PC-9 (cell line): ENCODE measurements at places on chromosomes 12 and 14. TPM values are rescaled to one million over a fixed set of nuclear protein-coding genes. Genes with fewer than 3 reads are reported as not detected.

GRCh38 chr14:106585692-106586091 is 1059.3 kb downstream of the TMEM121 start:
- DNase-seq = no peak
- no peaks in the 10 kb centered on the region for H3K4me1 ChIP-seq
- no peaks in the 10 kb centered on the region for H3K36me3 ChIP-seq
- no peak overlapping the region for H3K4me3 ChIP-seq
- no peak overlapping the region for H3K27ac ChIP-seq

GRCh38 chr14:77457522-77458248 is at the start of the genes AHSA1 and VIPAS39:
TSS of gene AHSA1 (plus strand) at chr14:77458093. CDS start at chr14:77458190, 97 bp downstream.
TSS of gene VIPAS39 (minus strand) at chr14:77457601. CDS start at chr14:77454102, 3,499 bp downstream.
- no peaks in the 10 kb centered on the region for H3K27me3 ChIP-seq
- H3K4me3 ChIP-seq = peak within 1 kb of the TSS; percentile 73
- H3K36me3 ChIP-seq = peaks cover 39% of the 10 kb centered on the region
- peak within 1 kb of the TSS; percentile 80 for H3K27ac ChIP-seq
- peak; percentile 100 for DNase-seq
- H3K4me1 ChIP-seq = peaks cover 20% of the 10 kb centered on the region

- DNase-seq = no peak
- H3K4me1 ChIP-seq = no peaks in the 10 kb centered on the region
- no peak overlapping the region for H3K27ac ChIP-seq
Observed at GRCh38 chr14:102805371-102805891, 28.2 kb downstream of the TRAF3 start.

DNA sequence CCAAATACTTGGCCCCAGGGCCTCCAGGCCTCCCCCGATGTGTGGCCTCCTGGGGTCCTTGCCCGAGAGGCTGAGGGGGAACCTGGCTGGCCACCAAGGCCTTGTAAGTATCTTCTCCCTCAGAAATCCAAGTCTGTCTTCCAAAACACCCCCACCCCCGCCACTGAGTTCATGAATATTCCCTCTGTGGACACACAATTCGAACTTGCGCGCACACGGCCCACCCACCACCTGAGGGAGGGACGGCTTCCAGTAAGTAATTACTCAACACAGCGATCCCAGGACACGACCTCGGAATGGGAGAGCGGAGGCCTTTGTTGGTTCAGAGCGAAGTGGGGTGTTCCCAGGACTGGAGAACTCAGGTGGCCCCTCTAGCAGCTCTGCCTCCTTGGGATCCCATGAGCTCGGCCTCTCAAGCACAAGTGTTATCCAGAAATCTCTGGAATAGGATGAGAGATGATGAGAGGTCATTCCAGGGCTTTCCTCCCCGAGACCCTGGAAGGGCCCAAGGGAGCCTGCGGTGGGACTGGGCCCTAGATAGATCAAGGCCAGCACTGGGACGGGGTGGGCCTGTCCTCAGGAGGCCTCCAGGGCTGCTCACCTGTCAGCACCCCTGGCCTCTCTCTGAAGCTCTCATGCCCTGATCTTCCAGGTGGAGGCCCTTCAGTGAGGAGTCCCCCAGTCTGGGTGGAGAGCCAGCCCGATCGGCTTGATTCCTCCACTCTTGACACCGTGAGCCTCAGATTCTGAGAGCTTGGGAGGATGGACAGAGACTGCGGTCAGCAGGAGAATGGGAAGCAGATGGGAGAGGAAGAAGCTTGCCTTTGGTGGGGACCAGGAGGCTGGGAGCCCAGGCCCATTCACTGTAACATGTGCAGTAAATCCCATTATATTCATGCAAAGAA is 219.0 kb upstream of the RTL1 start:
- no peak overlapping the region for H3K4me3 ChIP-seq
- H3K27ac ChIP-seq = no peak overlapping the region
- H3K4me1 ChIP-seq = no peaks in the 10 kb centered on the region

DNA sequence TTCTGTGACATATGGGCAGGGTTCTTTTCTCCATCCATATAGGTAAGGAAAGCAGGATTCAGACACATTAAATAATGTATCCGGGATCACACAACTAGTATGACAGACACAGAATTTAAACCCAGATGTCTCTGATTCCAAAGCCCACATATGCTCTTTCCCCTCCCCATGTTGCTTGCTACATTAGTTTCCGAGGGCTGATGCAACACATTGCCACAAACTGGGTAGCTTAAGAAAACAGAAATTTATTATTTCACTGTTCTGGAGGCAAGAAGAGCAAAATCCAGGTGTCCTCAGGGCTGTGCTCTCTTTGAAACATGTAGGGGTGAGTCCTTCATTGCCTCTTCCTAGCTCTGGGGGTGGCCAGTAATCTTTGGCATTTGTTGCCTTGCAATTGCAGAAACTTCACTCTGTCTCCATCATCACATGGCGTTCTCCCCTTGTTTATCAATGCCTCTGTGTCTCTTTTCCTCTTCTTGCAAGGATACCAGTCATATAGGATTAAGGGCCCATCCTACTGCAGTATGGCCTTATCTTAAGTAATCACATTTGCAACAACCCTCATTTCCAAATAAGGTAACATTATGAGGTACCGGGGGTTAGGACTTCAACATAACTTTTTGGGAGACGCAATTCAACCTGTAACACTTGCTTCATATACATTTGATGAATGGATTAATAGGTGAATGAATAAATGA is 83.0 kb upstream of the CCND2 start:
- H3K36me3 ChIP-seq = no peaks in the 10 kb centered on the region
- peaks cover 63% of the 10 kb centered on the region for H3K27me3 ChIP-seq
- H3K4me3 ChIP-seq = no peak overlapping the region
- H3K4me1 ChIP-seq = no peaks in the 10 kb centered on the region
- no peak for DNase-seq

GRCh38 chr12:44976246-44976645 is 74.7 kb downstream of the DBX2 start:
- H3K36me3 ChIP-seq = no peaks in the 10 kb centered on the region
- no peak overlapping the region for H3K4me3 ChIP-seq
- H3K4me1 ChIP-seq = no peaks in the 10 kb centered on the region
- H3K27ac ChIP-seq = no peak overlapping the region
- DNase-seq = no peak
- no peaks in the 10 kb centered on the region for H3K27me3 ChIP-seq

DNA sequence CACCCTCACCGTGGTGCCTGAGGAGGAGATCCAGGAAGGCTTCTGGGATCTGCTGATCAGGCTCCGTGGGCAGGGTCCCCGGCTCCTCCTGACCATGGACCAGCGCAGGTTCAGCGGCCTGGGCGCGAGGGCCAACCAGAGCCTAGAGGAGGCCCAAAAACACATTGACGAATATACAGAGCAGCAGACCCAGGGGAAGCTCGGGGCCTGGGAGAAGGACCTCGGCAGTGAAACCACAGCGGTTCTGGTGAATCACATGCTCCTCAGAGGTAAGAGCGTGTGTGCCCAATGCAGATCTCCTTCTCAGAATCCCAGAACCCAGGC is 29.4 kb downstream of the SERPINA3 start:
- DNase-seq = no peak
- H3K27me3 ChIP-seq = no peaks in the 10 kb centered on the region
- H3K27ac ChIP-seq = no peak overlapping the region
- H3K36me3 ChIP-seq = no peaks in the 10 kb centered on the region

- no peak overlapping the region for H3K27ac ChIP-seq
- no peaks in the 10 kb centered on the region for H3K36me3 ChIP-seq
- no peak for DNase-seq
- H3K4me1 ChIP-seq = no peaks in the 10 kb centered on the region
- H3K4me3 ChIP-seq = no peak overlapping the region
Observed at GRCh38 chr12:126742241-126742641, 1524.7 kb upstream of the TMEM132C start.

DNA sequence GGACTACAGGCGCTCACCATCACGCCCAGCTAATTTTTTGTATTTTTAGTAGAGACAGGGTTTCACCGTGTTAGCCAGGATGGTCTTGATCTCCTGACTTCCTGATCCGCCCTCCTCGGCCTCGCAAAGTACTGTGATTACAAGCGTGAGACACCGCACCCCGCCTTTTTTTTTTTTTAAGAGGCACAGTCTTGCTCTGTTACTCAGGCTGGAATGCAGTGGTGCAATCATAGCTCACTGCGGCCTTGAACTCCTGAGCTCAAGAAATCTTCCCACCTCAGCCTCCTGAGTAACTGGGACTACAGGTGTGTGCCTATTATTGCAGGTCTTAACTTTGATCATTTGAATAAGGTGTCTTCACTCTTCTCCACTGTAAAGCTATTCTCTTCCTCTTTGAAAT is 5.3 kb upstream of the GLTP start:
- peaks cover 82% of the 10 kb centered on the region for H3K4me1 ChIP-seq
- no peak overlapping the region for H3K4me3 ChIP-seq
- no peaks in the 10 kb centered on the region for H3K27me3 ChIP-seq
- H3K27ac ChIP-seq = peak overlapping the region; percentile 56
- peak; percentile 38 for DNase-seq

DNA sequence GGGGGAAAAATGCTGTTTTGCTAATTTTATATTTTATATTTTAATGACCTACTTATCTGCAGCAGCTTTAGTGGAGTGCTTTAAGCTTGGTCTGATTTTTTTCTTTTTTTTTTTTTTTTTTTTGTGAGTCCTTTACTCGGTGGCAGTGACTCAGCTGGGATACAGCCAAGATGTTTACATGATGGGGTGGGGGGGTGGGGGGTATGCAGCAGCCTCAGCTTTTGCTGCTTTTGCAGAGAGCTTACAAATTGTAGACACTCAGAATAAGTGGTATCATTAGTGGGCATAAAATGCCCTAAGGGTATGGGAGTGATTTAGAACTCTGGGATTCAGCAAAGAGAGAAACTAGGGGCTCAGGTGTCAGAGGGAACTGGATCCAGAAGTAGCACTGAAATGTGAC is 38.2 kb upstream of the ARHGAP5 start:
- no peaks in the 10 kb centered on the region for H3K4me1 ChIP-seq
- no peaks in the 10 kb centered on the region for H3K27me3 ChIP-seq
- DNase-seq = no peak
- H3K36me3 ChIP-seq = no peaks in the 10 kb centered on the region

DNA sequence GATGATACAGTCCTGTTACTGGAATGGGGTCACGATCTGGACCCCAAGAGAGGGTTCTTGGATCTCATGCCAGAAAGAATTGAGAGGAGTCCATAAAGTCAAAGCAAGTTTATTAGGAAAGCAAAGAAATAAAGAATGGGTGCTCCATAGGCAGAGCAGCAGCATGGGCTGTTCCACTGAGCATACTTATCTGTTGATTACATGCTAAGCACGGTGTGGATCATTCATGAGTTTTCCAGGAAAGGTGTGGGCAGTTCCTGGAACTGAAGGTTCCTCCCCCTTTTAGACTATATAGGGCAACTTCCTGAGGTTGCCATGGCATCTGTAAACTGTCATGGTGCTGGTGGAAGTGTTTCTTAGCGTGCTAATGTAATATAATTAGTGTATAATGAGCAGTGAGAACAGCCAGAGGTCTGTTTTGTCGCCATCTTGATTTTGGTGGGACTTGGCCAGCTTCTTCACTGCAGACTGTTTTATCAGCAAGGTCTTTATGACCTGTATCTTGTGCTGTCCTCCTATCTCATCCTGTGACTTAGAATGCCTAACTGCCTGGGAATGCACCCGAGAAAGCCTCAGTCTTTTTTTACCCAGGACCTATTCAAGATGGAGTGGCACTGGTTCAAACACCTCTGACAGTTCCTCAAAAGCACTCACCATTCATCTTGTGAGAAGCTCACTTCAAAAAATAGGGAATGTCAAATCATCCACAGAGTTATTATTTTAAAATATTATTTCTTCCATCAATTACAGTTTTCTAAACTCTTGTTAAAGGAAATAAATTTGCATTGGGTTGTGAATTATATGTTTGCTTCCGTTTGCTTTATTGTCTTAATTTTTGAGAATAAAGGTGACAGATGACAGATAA is 1358.8 kb upstream of the TMEM132C start:
- no peaks in the 10 kb centered on the region for H3K4me1 ChIP-seq
- DNase-seq = no peak
- no peak overlapping the region for H3K4me3 ChIP-seq

DNA sequence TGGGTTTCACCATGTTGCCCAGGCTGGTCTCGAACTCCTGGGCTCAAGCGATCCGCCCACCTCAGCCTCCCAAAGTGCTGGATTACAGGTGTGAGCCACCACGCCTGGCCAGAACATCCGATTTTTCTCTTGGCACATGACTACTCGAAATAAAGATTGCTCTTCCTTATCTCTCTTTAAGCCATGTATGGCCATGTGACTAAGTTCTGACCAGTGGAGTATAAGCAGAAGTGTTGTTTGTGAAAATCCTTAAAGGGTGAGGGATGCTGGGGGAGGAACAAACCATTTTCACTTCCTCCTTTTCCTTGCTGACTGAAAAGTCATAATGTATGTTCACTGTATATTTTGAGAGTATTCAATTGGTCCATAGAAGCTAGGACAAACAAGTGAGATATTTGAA is 50.7 kb upstream of the ATF7IP start:
- H3K4me1 ChIP-seq = no peaks in the 10 kb centered on the region
- no peak overlapping the region for H3K27ac ChIP-seq
- no peak for DNase-seq
- no peaks in the 10 kb centered on the region for H3K27me3 ChIP-seq
- no peaks in the 10 kb centered on the region for H3K36me3 ChIP-seq

GRCh38 chr12:85834378-85834777 is 1.8 kb downstream of the RASSF9 start:
- no peak for DNase-seq
- no peak overlapping the region for H3K4me3 ChIP-seq
- H3K27ac ChIP-seq = no peak overlapping the region
- H3K36me3 ChIP-seq = no peaks in the 10 kb centered on the region
- H3K4me1 ChIP-seq = no peaks in the 10 kb centered on the region
- H3K27me3 ChIP-seq = no peaks in the 10 kb centered on the region

- no peaks in the 10 kb centered on the region for H3K36me3 ChIP-seq
- H3K27ac ChIP-seq = no peak overlapping the region
- DNase-seq = no peak
- no peaks in the 10 kb centered on the region for H3K27me3 ChIP-seq
- no peak overlapping the region for H3K4me3 ChIP-seq
Observed at GRCh38 chr12:81585787-81586186, 173.4 kb downstream of the PPFIA2 start.

- no peaks in the 10 kb centered on the region for H3K4me1 ChIP-seq
- H3K27me3 ChIP-seq = no peaks in the 10 kb centered on the region
- no peak overlapping the region for H3K4me3 ChIP-seq
- no peak for DNase-seq
- no peak overlapping the region for H3K27ac ChIP-seq
- H3K36me3 ChIP-seq = peaks cover 38% of the 10 kb centered on the region
Observed at GRCh38 chr12:68831751-68832503, 23.9 kb downstream of the MDM2 start.

CLEC4E gene
- not detected in 2 replicates for total RNA-seq

VWF gene
- total RNA-seq = 0.48 and 0.88 TPM in 2 replicates

TMPRSS12 gene
- not detected in 2 replicates for total RNA-seq

ZBTB1 gene
- total RNA-seq = 55.4 and 57.2 TPM in 2 replicates

PLEKHH1 gene
- total RNA-seq = 13.6 and 18.5 TPM in 2 replicates

HOXC6 gene
- total RNA-seq = 4.1 and 5.7 TPM in 2 replicates

A2M gene
- not detected in 2 replicates for total RNA-seq

FAM234B gene
- total RNA-seq = 7.3 and 7.5 TPM in 2 replicates

SOAT2 gene
- 0.70 and 0.79 TPM in 2 replicates for total RNA-seq

EML1 gene
- 1.8 and 2.4 TPM in 2 replicates for total RNA-seq
